ENCODE measurements at places on chromosomes 2 and 18.

DNA sequence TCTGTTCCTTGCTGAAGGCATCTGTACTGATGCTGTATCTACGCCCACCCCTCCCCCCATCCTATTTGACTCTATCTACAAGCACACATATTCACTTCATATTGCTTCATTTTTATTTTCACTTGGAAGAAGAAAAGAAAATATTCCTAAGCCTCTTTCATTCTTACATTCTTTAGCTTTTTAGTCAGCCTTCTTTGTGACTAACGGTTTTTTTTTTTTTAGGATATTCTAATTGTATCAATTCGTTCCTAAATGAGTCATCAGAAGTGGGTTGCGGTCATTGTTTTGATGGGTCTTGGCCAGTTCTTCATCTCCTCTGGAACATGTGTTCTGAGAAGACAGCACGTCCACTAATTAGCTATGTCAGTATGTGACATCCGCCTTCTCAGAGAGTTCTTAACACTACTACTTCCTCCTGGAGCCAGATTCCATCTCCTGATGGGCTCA is 88.7 kb downstream of the MYO1B start:
- DNase-seq = no peak

DNA sequence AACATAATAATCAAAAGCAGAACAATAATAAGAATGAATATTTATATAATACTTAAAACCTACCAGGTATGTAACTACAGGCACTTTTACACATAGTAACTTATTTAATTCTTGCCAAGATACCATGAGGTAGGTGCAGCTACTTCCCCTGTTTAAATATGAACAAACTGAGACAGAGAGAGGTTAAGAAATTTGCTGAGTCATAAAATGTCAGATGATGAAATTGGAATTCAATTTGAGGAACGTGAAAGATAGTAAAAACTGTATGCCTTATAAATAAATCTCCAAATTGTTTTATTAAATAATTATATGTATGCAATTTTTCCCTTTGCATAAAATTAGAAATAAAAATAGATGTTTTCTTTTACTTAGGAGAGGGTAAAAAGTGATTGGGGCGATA is 1103.3 kb upstream of the NRXN1 start:
- no peak for DNase-seq

- DNase-seq = no peak
Observed at GRCh38 chr18:76487070-76487469, 8.0 kb downstream of the ZNF516 start.

DNA sequence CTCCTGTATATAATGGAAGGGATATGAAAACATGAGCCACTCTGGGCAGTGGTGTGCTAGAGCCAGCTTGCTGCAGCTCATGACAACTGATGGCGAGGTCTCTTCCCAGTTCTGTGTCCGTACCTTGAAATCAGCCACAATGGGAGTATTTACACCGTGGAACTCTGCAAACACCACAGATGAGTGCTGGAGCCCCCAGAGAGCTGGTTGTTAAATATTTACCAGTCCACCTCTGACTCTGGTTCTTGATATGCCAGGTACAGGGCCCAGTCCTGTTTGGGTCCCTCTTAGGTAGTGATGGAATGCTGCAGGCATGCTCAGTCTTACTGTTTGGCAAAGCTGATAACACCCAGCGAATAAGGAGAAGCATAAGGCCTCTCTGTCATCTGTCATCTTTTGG is 116.1 kb upstream of the GLI2 start:
- DNase-seq = no peak

DNA sequence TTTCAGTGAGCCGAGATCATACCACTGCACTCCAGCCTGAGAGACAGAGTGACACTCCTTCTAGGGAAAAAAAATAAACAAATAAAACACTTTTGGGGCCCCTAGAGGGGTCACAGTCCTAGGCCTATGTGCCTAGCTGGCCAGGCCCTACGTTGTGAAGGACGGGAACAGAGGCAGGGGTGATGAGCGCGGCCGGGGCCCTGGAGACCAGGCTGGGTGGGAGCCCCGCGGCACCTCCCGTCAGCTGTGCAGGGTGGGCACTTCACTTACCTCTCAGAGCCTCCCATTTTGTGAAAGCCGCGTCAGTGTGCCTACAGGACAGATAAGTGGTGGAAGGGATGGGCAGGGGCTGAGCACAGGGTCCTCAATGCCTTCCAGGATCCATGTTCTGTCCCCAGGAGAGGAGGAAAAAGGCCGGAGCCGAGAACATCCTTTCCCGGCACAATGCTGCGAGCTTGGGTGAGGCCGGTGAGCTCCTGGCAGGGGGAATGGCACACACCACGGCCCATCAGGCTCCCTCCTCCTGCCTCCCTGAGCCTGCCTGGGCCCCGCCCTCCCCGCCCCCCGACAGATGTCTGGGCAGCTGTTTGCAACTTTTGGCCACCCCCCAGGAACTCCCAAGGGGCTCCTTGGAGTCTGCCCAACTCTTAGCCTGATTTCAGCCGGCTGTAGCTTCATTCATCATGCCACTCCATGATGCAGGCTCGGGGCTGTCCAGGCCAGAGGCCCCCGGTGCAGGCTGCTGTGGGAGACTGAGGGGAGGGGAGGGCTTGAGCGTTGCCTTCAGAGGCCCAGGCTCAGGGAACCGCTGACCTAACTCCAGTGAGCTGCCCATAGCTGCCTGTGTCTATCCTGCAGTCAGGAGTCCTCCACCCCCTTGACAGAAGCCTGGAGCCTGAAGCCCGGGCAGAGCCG is 196.5 kb downstream of the TFCP2L1 start:
- no peak for DNase-seq

DNA sequence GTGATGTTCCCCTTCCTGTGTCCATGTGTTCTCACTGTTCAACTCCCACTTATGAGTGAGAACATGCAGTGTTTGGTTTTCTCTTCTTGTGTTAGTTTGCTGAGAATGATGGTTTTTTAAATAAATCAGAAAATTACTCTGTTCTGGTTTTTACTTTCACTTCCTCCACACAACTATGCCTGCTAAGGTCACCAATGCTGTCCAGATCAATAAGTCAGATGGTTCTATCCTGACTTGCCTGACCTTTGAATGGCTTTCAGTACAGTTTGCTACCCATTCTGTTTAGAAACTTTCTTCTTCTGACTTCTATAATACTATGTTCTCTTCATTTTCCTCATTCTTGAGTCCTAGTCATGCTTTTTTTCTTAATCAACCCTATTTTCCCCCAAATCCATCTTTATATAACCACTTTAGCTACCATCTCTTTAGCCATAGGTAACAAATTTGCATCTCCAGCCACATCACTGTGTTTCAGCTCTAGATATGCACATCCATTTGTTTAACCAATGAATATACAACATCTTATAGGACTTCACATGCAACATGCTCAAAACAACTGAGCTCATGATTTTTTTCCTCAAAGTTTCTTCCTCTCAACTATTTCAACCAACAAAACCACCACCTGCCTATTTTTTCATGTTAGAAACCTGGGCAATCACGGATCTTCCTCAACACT is 58.8 kb upstream of the SLC38A11 start:
- DNase-seq = no peak

DNA sequence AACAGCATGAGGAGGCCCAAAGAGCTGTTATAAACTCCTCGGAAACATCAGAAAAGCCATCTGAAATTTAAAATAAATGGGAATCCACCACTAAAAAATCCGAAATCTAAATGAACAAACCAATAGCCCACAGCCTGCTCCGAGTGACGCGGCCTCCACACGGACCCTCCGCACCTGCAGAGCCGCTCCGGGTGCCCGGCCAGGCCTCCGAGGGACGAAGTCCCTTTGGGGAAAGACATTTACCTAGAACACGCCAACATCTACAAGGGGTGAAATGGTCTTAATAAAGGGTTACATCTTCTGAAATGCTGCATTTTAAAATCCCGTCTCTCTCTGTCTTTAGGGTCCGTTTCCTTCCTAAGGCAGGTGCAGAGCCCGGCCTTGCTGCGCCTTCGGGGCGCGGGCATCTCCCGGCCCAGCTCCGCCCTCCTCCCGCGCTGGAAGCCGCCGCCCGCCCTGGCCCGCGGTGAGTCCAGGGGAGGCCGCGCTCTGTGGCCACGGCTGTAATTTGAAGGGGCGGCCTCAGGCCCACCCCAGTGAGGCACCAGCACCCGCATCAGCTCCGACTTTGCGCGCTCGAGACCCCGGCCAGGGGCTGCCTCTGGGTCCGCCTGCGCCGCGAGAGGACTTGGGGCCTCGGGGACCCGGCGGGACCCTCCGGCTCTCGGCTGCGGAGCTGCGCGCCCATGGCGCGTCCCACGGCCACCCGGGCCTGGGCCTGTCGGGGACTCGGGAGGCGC is 42.3 kb upstream of the CTDP1 start:
- DNase-seq = no peak

GRCh38 chr2:108287169-108287568 is 1.5 kb upstream of the SULT1C2 start:
- no peak for DNase-seq

DNA sequence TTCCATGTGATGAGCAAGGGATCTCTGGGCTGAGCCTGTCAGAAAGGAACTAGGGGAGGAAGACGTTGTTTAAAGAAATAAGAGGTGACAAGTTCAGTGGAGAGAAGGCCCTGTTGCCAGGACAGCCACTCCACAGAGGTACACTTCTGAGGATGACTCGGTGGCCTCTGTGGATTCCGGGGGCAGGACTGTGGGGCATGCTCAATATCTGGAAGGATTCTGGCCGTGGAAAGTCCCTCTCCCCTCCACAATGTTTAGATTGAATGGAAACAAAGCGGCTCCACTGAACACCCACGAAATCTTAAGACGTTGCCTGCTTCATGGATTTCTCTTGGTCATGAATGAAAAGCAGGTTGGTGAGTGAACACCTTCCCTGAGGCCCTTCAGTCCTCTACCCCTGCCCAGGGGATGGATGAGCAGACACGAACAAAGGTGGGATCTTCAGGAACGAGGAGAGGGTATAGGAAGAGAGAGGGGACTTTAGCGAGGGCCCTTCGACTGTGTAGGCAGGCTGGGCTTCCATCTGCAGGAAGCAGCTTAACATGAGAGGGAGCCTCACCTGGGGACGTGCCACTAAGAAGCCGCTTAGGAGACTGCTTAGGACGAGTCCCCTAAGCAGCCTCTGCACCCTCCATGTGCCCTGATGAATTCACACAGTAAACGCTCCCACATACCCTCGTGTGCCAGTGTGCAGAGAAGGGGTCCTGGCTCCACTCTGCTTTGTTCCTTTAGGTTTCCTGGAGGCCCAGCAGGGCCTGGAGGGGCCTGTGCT is 1.9 kb downstream of the NTSR2 start:
- no peak for DNase-seq

GRCh38 chr2:40209761-40210160 is 242.1 kb downstream of the SLC8A1 start:
- DNase-seq = no peak

- no peak for DNase-seq
Observed at GRCh38 chr2:204129591-204130294, 193.2 kb downstream of the ICOS start.

DNA sequence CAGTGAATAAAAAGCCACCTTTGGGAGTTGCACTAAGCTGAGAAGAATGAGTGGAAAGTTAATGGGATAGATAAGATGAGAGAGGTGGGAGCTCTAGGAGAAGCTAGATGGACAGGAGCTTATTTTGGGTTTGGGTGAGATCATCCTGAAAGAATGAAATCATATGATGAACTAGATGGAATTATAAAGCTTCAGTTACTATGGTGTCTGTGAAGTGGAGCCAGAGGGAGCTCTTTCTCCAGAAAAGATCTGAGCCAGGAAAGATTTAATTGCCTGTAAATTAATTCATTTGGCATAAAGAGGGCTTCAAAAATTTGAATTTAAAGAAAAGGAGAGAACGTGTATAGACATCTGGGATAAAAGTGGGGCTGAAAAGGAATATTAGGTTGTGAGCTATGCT is 10.3 kb downstream of the DNAH6 start:
- no peak for DNase-seq

DNA sequence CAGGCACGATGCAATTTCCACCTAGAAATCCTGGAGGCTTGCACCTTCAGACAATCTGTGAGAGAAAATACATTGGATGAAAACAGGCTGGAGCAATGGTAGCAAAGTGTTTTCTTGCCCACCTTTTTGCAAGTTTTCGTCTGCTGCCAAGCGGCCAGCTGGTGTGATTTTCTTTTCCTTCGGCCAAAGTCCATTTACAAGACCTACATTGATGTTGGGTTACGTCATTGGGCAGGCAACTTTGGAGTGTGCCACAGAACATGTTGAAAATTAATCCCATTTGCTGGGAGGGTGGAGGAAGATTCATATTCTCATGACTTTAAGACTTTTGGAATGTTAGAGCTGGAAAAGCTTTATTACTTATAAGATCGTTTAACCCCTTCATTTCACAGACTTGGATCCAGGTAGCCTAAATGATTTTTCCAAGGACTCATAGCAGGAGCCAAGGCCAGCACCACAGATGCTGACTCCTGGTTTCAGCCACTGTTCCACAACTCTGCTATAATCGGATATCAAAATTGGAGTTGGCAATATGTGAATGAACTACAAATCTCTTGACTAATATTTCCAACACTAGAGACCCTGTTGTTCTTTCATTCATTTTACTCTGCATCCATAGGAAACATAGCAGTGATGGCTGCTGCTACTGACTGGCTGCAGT is 352.1 kb downstream of the RND3 start:
- DNase-seq = no peak

GRCh38 chr2:45607701-45608100 is 3.4 kb downstream of the SRBD1 start:
- DNase-seq = no peak

- DNase-seq = no peak
Observed at GRCh38 chr2:42984617-42985016, 192.2 kb upstream of the HAAO start.

GRCh38 chr2:127581050-127581345 is 45.5 kb downstream of the MYO7B start:
- no peak for DNase-seq

Data from activated T-helper 1 cell treated with anti-CD3 and anti-CD28 coated beads, Interleukin-2, amount 50 U/mL, for 16 hours (primary cell).